Sigmoid colon (tissue), 7 donors: ENCODE measurements at places on chromosomes 4 and X. TPM values are rescaled to one million over a fixed set of nuclear protein-coding genes. Genes with fewer than 3 reads are reported as not detected.

DNA sequence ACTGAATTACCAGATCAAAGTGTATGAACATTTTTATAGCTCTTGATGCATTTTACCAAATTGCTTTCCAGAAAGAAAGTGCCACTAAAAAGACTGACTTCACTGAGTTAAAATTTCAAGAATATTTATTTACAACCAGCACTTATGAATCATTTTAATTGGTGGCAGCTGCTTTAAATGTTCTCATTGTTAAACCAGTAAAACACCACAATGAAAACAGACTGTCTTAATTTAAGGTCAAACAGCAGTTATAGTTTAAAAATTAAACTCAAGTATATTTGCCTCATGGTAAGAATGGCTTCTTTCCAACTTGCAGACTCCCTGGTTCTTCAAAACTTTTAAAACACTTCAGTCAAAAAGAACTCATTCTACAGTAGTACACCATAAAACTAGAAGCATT, 36.9 kb downstream of the AMMECR1 start:
- no peak for DNase-seq

The USP17L21 gene
- total RNA-seq = not detected

DNA sequence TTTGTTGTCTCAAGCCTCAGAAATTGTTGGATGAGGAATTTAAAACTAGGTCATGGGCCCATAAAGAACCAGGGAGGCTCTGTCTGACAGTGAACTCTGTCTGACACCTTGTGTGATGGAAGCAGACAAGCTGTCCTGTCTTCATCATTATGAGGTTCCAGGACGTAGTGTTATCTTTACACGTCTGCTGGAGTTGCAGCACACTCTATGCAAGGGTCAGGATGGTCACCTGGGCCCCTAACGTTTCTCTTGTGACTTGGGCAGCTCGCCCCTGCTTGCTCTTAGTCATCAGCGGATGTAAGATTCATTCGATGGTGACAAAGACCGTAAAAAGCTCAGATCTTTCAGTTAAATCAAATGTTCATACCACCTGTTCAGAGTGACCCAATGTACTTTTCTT, 92.0 kb upstream of the ADGRG2 start:
- DNase-seq = no peak

- no peak for DNase-seq
Measured at GRCh38 chrX:110316351-110317060, 1.4 kb downstream of the AMMECR1 start.

GRCh38 chr4:102036619-102037376, 246.3 kb downstream of the BANK1 start:
- DNase-seq = no peak

- no peak for DNase-seq
Measured at GRCh38 chr4:6330384-6330767, 60.7 kb downstream of the WFS1 start.

- DNase-seq = peak; percentile 61
Measured at GRCh38 chr4:156169011-156169410, 215.3 kb upstream of the CTSO start.

DNA sequence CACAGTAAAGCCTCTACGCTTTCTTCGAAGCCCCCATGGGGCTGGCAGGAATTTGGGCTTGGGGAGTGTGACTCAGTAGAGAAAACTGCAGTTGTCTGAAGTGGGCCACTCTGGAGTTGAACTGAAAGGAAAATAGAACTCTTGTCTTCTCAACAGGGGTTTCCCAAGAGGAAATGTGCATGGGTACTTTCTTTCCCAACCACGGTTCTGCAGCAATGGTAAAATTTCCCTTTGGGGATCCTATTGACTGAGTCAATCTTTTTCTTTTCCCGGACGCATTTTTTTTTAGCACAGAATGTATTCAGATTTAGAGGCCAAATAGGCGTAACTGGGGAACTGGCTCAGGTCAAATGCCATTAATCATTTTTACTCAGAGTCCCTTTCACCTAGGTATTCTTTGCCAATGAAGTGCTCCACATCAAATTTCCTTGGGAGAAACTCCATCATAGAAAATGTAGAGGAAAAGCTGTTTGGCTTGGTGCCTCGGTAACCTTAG, 269.3 kb downstream of the STIM2 start:
- DNase-seq = no peak

- DNase-seq = no peak
Measured at GRCh38 chr4:57492251-57492878, 382.2 kb upstream of the IGFBP7 start.

DNA sequence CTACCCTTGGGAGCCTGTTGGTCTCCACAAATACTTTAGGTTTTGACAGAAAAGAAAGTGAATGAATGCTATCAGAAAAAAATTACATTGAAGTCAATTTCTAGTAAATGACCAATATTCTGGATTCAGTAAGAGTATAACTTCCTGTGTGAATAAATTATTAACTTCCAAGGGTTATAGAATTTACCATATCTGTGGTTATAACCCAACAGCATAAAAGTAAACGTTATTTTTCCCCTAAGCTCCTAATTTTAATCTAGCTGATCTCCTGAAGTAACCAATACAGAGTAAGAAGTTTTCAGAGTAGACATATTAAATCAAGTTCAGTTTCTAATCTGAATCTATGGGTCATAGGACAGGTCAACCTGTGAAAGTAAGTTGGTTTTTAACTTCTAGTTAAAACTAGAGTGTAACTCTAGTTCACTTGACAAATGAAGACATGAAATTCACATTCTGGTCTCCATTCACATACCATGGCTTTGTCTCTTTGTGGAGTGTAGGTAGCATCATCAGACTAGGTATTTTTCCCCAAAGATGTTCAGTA, 22.8 kb downstream of the DTHD1 start:
- DNase-seq = no peak

DNA sequence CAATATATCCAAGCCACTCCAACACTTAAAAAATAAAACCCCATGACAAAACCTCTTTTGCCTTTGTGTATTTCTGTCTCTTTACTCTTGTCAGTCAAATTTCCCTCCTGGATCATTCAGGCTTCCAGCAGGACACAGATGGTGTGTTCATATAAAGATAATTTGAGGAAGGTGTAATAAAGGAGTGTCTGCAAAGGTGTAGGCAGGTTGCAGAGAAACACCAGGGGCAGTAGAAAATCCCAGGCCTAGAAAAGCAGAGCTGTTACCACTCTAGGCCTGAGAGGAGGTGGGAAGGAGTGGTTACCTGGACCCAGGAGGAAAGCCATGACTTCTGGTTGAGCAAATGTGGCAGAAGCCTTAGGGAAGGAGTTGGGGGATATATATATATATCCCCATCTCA, 28.8 kb downstream of the CHRNA9 start:
- DNase-seq = no peak

GRCh38 chr4:39825090-39825489, 127.2 kb downstream of the UBE2K start:
- no peak for DNase-seq

DNA sequence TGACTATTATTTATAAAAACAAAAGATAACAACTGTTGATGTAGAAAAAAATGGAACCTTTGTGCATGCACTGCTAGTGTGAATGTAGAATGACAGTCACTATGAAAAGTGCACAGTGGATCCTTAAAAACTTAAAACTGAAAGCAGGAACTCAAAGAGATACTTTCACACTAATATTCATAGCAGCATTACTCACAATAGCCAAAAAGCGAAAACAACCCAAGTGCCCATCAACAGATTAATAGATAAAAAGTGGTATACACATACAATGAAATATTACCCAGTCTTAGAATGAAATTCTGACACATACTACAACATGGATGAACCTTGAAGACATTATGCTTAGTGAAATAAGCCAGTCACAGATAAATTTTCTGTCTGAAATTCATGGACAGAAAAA, 23.8 kb downstream of the CENPC start:
- no peak for DNase-seq
